ENCODE measurements at places on chromosomes 11 and 22. TPM values are rescaled to one million over a fixed set of nuclear protein-coding genes. Genes with fewer than 3 reads are reported as not detected.

DNA sequence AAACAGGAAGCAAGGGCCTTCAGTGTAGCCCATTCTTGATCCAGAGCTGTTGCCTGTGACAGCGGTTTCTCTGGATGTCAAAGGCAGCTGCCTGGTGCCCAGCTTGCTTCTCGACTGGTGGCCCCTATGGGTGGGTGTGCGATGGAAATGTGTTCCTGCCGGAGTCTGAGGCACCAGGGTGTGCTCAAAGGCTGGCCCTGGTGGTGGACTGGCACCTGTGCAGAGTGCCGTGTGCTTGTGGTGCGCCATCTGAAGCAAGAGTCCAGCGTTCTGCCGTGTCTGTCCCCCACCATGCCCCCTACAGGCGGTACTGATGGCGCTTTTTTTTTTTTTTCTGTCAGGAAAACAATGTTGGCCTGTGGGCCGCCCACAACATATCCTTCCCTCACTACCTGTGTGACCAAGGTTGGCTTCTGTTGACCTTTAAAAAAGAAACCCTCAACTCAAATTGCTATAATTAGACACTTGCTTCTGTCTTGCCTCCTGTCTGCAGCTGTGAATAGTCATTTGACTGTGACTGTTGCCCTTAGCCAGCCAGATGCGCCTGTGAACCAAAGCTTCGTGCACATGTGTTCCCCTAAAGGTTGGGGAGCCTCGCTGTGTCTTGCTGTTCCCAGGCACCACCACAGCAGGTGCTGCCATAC lies 4.7 kb upstream of the RANBP1 start:
- H3K27me3 ChIP-seq = no peaks in the 10 kb centered on the region
- H3K27ac ChIP-seq = no peak overlapping the region
- no peak for DNase-seq
- no peak overlapping the region for H3K4me3 ChIP-seq
- peaks cover 13% of the 10 kb centered on the region for H3K4me1 ChIP-seq
- H3K36me3 ChIP-seq = no peaks in the 10 kb centered on the region

GRCh38 chr22:30291058-30291892 lies 2.0 kb upstream of the CASTOR1 start:
- no peaks in the 10 kb centered on the region for H3K36me3 ChIP-seq
- DNase-seq = no peak
- H3K4me3 ChIP-seq = no peak overlapping the region
- H3K27ac ChIP-seq = no peak overlapping the region
- no peaks in the 10 kb centered on the region for H3K27me3 ChIP-seq
- H3K4me1 ChIP-seq = peaks cover 25% of the 10 kb centered on the region

Gene KBTBD3
- total RNA-seq = 5.7 TPM

DNA sequence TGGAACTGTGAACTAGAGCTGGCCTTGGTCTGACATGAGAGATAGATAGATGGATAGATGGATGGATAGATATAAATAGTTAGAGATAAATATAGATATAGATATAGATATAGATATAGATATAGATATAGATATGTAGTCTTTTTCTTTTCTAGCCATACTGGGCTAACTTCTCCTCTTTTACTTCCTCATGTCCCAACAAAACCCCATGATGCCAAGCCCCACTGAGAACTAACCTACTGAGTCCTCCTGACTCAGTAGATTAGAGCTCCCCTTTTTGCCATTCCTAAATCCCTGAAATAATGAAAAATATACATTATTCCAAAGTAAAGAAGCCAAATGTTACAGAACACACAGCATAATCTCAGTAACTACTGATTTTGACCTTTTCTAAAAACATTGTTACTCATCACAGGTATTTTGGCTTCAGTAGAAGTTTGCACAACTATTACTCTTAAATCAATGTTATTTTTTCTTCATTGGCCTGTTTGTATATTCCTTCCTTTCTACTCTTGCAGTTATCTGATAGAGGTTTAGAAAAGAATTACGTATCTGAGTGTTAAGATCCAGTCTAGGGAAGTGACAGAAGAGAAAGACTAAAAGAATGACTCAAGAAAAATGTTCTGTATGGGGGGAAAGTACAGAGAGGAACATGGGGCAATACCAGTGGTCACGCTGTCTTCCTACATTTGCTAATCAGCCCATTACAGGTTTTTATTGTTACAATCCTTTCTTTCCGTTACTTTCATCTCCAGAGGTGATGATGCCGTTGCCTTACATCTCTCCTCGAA lies 6.0 kb upstream of the OR10D3 start:
- no peaks in the 10 kb centered on the region for H3K36me3 ChIP-seq
- no peaks in the 10 kb centered on the region for H3K27me3 ChIP-seq
- DNase-seq = no peak
- H3K4me3 ChIP-seq = no peak overlapping the region
- no peaks in the 10 kb centered on the region for H3K4me1 ChIP-seq
- H3K27ac ChIP-seq = no peak overlapping the region

- DNase-seq = no peak
- H3K27ac ChIP-seq = no peak overlapping the region
- no peak overlapping the region for H3K4me3 ChIP-seq
These were observed 344.4 kb downstream of the CTTN start for GRCh38 chr11:70742553-70743291.

DNA sequence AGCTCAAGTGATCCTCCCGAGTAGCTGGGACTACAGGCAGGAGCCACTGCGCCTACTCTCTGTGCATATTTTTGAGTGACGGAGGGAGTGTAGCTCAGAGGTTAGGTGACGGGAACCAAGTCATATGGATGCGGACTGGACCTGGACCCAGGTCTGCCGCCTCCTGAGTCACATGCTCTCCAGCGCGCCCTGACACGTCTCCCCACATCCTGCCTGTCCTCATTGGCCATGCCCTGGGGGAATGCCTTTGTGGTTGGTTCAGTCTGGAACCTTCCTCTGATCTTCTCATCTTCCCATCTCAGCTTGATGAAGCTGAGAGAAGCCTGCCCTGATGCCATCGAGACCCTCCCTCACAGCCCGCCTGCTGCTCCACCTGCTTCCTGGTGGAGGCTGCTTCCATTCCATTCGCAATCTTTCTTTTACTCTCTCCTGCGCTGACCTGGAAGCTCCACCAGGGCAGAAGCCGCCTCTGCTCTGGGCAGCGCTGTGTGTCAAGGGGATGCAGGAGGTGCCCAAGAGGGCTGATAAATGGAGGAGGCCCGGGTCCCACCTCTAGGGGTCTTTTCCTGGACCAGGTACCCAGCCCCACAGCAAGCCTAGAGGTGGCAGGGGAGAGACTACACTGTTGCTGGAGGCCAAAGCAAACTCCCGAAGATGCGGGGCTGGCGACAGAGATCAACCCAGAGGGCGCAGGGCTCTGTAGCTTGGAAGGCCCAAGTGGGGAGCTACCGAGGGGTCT lies 13.9 kb upstream of the BAIAP2L2 start:
- no peak overlapping the region for H3K4me3 ChIP-seq
- H3K27ac ChIP-seq = no peak overlapping the region
- no peaks in the 10 kb centered on the region for H3K4me1 ChIP-seq

Gene SHISA8
- 0.62 TPM for total RNA-seq

DNA sequence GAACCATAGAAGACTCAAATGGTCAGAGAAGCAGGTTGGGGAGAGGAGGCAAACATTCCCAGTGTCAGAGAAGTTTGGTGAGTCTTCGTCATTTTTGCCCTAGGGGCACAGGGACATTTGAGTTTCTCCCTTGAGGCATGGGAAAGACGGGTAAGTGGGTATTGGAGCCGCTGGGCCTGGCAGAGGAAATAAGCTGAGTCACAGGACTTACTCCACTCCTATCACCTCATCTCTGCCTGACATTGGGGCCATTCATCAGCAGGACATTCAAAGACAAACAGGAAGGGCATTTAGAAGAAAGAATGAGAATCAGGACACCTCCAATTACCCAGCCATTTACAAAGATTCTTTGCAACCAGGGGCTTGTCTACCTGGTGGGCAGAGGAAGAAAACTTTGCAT lies 100.7 kb upstream of the SEZ6L start:
- H3K4me1 ChIP-seq = no peaks in the 10 kb centered on the region
- no peaks in the 10 kb centered on the region for H3K27me3 ChIP-seq
- no peak for DNase-seq
- H3K36me3 ChIP-seq = no peaks in the 10 kb centered on the region
- no peak overlapping the region for H3K27ac ChIP-seq

DNA sequence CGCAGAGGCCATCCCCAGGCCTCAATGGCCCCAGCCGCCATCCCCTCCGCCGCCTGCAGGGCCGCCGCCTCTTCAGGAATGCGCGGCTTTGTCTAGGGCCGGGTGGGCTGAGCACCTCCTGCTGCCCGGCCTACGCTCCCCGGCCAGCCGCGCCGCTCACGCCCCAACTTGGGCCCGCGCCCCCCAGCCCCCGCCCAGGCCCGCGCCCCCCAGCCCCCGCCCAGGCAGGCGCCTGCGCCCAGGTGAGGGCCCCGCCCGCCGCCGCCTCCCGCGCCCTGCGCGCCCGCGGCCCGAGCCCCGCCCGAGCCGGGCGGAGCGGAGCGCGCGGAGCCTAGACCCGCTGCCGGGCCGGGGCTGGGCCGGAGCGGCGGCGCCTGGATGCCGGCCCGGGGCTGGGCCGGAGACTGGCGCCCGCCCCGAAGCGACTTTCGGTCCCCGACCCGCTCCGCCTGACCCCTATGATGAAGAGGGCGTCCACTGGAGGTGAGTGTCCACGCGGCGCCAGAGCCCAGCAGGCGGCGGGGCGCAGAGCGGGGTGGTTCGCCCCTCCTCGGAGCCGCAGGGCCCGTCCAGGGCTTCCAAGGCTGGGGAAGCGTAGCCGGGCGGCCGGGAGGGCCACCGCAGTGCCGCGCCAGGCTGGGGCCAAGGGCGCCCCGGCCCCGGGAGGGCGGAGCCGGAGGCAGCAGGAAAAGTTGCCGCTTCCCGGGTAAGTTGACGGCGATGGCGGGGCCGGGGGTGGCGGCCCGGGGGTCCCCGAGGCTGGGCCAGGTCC lies 34.3 kb upstream of the PRODH start:
- DNase-seq = no peak
- no peaks in the 10 kb centered on the region for H3K27me3 ChIP-seq
- no peak overlapping the region for H3K27ac ChIP-seq
- H3K4me3 ChIP-seq = peak overlapping the region; percentile 58

Gene SLC22A6
- not detected for total RNA-seq

Gene F2
- total RNA-seq = 0.64 TPM

Data from Panc1 (cell line).